ENCODE measurements at places on chromosomes 2 and 18.

DNA sequence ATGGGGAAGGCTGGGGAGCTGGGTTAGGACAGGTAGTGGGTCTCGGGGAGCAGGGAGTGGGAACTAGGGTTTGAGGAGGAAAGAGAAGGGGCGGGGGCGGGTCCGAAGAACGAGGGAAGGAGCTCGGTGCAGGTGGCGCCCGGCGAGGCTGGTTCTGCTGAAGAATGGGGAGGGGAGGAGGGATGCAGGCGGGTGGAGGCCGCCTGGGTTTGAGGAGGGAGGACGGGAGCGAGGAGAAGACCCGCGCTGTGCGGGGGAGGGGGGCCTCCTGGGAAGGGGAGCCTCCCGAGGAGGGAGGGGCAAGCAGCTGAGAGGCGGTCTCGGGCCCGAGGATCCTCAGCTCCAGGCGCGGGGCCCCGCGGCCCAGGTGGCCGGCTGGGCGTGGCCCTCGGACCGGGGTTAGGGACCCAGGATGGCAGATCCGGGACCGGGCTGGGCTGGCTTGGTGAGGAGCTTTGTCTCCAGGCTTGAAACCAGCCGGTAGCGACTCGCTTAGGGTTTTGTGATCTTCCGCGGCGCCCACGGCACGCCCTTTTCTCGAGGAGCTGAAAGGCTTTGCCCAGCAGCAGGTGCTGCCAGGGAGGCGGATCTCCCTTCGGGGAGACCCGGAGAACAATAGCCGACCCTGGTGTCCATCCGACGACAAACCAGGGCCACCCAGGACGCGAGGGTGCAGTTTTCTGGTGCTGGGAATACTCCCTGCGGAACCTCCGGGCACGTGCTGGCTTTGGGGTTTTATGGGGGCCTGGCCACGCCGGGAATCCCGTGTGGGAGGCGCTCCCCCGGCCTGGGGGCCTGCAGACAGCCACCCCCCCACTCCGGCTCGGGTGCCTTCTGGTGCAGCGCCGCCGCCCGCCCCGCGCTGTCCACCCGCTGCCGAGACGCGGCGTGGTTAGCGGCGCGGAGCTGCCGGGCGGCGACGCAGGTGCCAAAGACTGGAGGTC, 1.4 kb downstream of the DPYSL5 start:
- DNase-seq = no peak

DNA sequence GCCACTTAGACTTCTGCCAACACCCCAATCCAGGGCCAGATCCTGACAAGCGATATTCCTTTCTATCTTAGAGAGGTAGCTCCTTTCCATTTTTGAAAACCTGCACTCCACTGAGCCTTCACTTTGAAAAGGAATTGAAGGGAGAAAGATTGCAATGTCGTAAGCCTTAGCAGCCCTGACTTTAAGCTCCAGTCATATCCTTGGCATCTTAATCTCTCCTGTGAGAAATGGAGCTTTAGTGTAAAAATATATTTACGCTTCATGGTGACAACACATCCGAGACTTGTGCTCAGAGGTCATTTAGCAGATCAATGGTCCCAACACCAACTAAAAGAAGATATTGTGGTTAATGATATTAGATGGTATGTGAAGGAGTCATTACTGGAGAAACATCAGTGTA, 235.8 kb upstream of the MEX3C start:
- no peak for DNase-seq

GRCh38 chr2:85490861-85491755, 47.9 kb upstream of the MAT2A start:
- DNase-seq = no peak

DNA sequence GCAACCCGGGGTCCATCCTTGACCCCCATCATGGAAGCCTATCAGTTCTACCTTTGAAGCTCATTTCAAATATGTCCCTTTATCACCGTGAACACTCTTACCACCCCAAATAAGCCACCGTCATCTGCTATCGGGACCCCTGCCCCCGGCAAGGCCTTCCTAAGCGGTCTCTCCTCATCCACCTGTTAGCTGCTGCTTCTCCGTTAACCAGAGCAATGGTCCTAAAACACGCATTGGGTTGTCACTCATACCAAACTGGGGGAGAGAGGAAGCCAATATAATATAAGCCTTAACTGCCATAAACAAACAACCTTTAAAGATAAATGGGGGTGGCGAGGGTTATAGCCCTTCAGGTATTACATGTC, 680 bp downstream of the ASNSD1 start:
- no peak for DNase-seq

- no peak for DNase-seq
These were observed 21.5 kb downstream of the KLF7 start for GRCh38 chr2:207144173-207144785.

DNA sequence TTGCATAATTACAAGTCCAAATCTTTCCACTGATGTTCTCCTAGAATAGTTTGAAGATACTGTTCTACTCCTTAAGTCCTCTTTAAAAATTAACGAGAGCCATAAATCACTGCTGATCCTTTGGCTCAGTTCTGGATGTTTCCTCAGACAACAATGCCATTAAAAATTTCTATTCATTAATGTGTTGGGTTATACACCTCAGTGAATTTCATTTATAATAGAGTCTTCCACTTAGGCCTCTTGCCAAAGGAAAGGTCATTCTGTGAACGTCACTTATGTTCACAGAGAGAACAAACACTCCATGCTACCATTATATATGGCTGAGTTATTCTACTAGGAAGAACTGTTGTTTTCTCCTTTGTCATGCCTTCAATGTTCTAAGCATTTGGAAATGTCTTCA, 1472.3 kb upstream of the CELF4 start:
- no peak for DNase-seq

DNA sequence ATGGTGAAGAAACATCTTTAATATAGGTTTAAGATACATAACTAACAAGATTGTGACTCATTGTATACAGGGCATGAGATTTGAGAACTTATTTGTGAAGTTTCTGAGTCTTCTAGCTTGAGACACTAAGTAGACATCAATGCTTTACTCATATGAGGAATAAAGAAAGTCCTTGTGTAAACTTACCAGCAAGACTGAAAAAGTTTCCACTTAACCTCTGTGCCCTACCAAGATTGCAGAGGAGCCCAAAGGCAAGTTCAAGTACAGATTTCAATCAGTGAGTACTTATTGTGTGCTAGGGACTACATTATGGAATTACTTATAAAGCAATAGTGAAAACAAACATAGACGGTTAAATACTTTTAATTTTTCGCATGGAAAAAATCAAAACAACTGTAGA, 1041.2 kb upstream of the CELF4 start:
- DNase-seq = no peak

- no peak for DNase-seq
These were observed 63.5 kb upstream of the FRZB start for GRCh38 chr2:182929972-182930371.

GRCh38 chr2:238299803-238300202, 11.4 kb upstream of the PER2 start:
- DNase-seq = no peak

DNA sequence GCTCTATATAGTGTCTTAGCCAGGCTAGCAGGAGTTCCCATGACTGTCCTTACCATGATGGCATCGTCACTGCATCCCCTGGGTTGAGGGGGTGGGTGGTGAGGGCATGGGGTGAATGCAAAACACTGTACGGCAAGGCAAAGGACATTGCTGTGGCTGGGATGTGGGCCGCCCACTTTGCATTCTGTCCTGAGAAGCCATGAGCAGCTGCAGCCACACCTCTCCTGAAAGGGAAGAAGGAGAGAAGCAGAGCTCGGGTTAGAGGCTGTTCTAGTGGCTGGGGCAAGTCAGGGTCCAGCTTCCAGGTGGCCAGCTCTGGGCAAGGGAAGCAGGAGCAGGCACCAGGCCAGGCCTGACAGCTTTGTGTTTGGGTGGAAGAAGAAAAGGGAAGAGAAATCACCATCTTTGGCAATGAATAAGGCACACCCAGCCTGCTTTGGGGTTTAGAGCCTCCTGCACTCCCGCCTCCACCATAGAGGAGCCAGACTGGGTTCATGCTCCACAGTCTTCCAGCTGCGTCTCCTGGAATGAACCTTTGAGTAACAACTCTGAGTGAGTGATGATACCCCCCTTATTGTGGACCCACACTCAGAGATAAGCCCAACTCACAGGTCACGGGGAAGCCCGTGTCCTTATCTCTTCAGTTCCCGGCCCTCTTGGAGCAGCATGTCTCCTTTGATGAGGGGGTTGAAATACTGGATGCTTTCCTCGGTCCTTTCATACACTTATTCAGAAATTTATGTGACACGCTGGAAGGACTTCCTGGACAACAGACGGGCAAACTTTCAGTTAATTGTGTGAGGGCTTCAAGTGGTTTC, 63.4 kb downstream of the INPP4A start:
- DNase-seq = no peak

DNA sequence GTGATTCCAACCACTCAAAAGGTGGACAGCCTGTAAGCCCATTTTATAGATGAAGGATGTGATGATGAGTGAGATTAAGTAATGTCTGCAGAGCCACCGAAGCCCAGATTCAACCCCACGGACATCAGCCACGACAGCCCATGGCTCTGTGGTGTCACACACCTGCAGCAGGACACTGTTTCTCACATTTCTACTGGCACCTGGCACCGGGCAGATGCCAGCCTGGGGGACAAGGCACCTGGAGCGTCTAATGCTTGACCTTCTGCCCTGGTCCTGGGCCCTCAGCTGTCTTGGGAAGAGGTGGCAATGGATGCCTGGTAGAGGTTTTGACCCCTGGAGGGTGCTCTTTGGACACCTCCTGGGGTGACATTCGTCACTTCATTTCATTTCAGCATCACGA, 176.3 kb downstream of the ANAPC1 start:
- no peak for DNase-seq

- DNase-seq = no peak
These were observed 98.8 kb downstream of the TNS1 start for GRCh38 chr2:217903859-217904613.

GRCh38 chr2:144084114-144084661, 435.7 kb downstream of the ZEB2 start:
- DNase-seq = peak; percentile 62

DNA sequence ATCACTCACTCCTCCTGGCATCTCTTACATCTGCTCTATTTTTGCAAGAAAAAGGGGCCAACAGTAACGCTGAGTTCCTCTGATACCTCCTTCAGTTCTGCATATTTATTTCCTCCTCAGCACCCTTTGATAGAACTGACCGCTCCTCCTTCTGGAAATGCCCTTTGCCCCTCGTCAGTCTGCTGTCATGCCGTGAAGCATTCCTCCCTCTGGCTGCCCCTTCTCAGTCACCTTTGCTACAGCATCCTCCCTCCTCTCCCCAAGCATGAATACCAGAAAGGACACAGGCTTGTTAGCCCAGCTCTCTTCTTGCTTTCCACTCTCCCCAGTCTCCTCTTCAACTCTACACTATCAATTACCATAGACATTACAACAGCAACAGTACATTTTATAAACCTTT, 135.4 kb downstream of the NBAS start:
- no peak for DNase-seq

DNA sequence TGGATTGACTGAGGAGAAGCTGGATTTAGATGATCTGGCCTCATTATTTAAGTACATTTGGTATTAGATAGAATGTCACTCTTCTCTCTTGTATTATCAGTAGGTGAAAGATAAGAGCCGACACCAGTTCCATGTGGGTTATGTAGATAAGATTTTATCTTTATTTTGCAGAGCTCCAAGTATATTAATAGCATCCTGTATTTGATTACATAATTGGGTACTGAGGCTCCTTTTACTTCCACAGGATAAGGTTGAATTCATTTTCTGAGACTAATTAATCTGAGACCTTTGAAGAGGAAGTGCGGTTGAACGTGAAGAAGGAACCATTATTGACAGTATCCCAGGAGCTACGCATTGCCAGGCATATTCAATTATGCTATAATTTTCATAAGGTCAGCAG, 32.8 kb upstream of the CD226 start:
- no peak for DNase-seq
